Fibroblast of skin of abdomen (primary cell): ENCODE measurements at places on chromosomes 12 and 14.

GRCh38 chr14:54894995-54895394, 7.6 kb downstream of the GCH1 start:
- no peak for DNase-seq

- peak; percentile 18 for DNase-seq
These were observed 2.8 kb upstream of the CLEC9A start for GRCh38 chr12:10027721-10028120.

- DNase-seq, result peak; percentile 84
These were observed 23.4 kb upstream of the IPO8 start for GRCh38 chr12:30719060-30719459.

DNA sequence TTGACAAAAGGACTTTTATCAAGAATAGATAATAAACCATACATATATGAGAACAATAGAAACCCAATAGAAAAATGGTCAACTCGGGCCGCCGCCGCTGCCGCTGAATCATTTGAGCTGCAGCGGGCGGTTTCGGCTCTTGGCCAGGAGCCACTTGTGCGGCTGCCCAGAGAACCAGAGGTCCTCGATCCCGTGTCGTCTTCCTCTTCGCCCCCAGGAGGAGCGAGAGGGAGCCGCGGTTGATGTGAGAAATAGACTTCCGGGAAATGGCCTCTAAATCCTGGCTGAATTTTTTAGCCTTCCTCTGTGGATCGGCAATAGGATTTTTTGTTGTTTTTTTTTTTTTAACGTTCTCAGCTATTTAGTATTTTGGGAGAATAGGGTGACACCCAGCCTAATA, 44.8 kb downstream of the CPSF6 start:
- peak; percentile 77 for DNase-seq

- peak; percentile 13 for DNase-seq
These were observed 9.0 kb downstream of the SERPINA6 start for GRCh38 chr14:94313991-94314655.

DNA sequence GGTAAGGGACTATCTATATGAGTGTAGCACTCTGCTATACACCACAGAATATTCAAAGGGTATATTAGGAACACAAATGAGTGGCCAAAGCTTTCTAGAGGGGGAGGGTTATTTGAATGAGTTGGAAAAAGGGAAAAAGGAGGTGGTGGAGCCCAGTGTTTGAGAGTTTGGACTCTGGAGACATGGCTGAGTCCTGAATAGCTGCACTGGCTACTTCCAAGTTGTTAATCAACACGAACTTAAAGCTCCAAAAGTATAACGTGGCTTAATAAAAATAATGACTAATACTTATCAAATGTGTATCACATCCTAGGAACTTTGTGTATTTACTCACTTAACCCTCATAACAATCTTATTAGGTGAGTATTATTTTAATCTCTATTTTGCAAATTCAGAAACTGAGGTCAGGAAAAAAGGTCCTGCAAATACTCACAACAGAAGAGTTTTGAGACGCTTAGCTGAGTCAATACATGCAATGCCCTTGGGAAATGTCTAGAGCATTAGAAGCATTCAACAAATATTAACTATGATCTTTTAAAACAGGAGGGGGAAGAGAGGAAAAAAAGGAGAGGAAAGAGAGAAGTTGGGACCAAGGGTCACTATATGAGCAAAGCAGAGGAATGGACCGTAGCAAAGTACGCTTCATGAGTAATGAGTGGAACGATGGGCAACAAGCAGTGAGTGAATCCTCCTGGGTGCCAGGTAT, 189.5 kb upstream of the HMGA2 start:
- DNase-seq, result peak; percentile 52

DNA sequence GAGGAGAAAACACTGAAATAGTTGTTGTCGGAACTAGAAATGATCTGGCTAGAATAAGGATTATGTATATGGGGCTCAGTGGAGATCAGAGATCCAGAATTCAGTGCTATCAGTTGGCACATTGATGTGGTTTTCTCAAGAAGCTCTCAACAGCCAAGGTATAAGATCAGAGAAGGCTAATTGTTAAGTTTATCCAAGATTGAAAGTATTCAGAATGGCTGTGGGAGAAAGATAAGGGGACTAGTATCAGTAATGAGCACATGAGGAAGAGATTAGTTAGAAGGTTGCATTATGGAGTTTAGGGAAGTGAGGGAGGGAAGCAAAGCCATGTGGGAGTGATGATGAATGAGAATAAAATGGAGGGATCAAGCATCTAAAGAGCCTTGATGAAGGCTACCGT, 128.1 kb upstream of the MIS18BP1 start:
- no peak for DNase-seq

- DNase-seq, result peak; percentile 88
These were observed 126.9 kb upstream of the RAP1B start for GRCh38 chr12:68483592-68484383.

- DNase-seq, result no peak
These were observed 128.7 kb upstream of the GARIN2 start for GRCh38 chr14:67060546-67060945.

- DNase-seq, result no peak
These were observed 156.2 kb upstream of the GZMB start for GRCh38 chr14:24790196-24790595.

DNA sequence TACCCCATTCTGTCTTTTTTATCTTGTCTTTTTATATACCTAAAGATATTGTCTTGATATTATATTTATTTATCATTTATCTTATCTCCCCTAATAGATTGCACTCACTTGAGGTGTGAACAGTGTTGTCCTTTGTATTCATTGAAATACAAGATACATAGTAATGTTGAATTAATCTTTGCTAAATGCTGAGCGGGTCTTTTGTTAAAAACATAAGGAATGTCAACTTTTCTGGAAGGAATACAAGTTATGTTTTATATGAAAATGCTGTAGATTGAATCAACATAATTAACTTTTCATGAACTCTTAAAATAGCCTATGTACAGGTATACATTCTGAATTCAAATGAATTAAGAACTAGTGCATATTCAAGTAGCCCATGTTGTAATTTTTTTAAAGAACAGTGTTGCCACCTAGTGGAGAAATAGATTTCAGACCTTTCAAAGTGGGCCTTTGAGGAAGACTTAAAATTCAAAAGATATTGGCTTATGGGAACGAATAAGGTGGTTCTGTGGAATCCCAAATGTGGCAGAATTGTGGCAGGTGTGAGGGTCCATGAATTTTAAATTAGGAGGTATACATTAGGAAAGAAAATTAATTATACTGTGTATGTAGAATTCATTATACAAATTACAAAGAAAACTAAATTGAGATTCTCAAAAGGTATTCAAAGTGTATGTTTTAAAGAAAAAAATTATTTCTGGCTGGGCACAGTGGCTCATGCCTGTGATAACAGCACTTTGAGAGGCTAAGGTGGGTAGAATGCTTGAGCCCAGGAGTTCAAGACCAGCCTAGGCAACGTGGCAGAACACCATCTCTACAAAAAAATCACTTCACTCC, 19.1 kb downstream of the BBOF1 start:
- DNase-seq, result peak; percentile 49

DNA sequence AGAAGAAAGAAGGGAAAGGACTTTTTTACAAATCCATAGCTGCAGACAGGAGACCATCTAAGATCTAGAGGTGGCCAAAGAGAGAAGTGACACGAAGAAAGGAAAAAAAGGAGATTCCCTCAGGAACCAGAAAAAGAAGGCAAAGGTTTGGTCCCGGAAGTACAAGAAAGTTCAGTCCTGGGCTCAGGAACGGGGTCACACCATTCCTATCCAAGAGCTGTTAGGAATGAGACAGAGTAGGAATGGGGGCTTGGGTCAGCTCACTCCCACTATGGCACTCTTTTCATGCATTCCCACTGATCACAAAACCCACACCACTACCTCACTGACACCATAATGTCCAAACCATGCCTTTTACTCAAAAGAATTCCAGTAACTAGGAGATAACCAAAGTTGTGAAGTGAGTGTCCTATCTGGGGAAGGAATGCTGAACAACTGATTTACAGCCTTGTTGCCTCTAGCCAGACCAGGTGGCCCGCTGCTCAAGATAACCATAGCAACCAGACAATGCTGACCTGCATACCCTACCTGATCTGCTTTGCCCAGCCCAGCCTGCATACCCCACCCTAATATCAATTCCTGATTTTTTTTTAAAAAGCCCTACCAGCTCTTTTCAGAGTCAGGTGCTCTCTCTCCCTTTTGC, 8.4 kb downstream of the PPP2R3C start:
- no peak for DNase-seq

- DNase-seq, result peak; percentile 62
These were observed 49.6 kb downstream of the LRCOL1 start for GRCh38 chr12:132560614-132561426.

- no peak for DNase-seq
These were observed 141.8 kb downstream of the VRK1 start for GRCh38 chr14:96938946-96939345.

DNA sequence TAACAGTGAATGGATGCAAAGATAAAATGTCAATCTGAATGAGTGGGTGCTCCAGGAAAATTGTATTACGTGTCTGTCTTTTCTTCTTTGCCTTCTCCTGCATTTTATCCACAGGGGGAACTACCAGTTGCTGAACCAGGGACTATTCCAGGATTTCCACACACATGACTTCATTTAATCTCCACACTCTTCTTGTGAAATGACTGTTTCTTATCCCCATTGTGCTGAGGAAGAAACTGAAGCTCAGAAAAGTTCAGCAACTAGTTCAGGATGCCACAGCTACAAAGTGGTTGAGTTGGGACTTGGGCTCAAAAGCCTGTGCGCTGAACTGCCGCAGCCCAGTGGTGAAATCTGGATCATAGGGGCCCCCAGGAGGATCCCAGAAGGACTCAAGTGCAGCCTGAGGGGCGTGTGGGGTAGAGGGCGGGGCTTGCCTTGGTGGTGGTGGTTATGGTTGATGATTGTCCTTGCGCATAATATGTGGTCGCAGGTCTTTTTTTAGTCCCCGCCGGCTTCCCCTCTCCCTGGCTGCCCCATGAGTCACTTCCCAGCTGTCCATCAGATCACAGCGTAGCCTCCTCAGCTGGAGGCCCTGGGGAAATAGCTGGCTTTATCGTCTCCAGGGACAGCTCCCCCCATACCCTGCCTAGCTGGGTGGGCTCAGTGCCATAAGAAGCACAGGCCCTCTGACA, 235.2 kb upstream of the CRY1 start:
- peak; percentile 69 for DNase-seq

GRCh38 chr14:49879646-49880204, 13.2 kb upstream of the ARF6 start:
- DNase-seq, result peak; percentile 57

DNA sequence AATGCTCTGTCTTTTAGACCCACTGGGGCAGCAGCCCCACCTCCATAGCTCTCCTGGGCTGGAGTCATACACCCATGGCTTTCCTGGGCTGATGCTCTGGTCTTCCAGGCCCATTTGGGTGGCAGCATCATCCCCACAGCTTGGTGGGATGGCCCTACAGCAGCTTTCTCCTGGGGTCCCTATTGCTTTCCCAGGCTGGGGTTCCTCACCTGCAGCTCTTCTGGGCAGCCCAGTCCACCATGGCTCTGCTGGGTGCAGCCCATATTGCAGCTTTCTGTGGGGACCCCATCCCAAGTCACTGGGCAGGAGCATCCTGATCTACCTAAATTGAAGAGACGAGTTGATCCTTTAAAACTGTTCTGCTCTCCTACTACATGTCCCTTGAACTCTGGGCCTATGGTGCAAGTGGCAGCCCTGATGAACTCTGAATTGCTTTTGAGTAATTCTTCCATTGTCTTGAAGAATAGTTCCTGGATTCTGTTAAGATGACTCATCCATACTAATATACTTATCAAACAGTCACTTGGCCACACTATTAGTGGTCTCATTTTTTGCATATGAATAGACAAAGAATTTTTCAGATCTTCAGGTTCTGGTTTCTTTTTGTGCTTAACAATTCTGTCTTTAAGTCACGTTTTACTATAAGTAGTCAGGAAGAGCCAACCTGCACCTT, 390.1 kb downstream of the DPF3 start:
- DNase-seq, result peak; percentile 25

- DNase-seq, result peak; percentile 21
These were observed 12.2 kb upstream of the RHOJ start for GRCh38 chr14:63192085-63192484.

- peak; percentile 40 for DNase-seq
These were observed 20.7 kb downstream of the GCH1 start for GRCh38 chr14:54881761-54882401.

- peak; percentile 82 for DNase-seq
These were observed 85.0 kb downstream of the CRADD start for GRCh38 chr12:93762059-93762719.

GRCh38 chr12:15550793-15551192, 228.5 kb downstream of the PTPRO start:
- no peak for DNase-seq

DNA sequence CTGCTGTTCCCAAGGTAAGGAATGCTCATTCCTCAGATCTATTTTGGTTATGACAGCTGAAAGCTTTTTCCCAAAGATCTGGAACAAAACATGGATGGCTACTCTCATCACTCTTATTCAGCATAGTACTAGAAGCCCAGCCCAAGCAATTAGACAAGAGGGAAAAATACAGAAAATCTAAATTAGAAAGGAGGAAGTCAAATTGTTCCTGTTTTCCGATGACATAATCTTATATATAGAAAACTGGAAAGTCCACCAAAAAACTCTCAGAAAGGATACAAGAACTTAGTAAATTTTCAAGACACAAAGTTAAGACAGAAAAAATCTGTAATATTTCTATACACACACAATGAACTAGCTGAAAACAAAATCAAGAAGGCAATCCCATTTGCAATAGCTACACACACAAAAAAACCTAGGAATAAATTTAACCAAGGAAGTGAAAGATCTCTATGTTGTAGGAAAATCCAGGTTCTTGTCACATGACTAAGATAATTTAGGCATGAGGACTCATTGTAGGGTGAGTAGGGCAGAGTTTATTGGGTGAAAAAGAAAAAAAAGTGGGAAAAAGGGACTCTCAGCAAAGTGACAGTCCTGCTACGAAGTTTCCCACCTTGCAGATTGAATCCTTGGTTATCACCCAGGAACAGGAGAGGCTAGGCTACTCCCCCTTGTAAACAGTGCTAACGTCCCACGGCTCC, 28.6 kb upstream of the KLRB1 start:
- DNase-seq, result no peak

- DNase-seq, result no peak
These were observed 25.8 kb upstream of the G2E3 start for GRCh38 chr14:30533126-30533525.

DNA sequence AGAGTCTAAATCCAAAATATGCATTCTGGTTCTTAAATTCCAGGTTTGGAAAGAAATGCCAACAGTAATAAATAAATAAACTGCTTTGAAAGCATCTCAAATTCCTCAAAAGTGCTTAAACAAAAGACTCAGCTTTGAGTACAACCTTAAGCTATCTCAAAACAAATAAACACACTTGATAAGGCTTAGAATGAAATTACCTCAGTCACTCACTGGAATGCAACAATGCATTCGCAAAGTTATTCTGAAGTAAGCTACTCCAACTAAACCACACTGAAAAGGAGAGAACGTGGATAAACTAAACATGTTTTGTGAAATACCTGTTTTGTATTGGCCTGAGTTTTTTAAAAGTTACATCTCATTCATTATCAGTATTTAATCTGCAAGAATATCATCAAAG, 1.2 kb downstream of the SPTSSA start:
- no peak for DNase-seq

DNA sequence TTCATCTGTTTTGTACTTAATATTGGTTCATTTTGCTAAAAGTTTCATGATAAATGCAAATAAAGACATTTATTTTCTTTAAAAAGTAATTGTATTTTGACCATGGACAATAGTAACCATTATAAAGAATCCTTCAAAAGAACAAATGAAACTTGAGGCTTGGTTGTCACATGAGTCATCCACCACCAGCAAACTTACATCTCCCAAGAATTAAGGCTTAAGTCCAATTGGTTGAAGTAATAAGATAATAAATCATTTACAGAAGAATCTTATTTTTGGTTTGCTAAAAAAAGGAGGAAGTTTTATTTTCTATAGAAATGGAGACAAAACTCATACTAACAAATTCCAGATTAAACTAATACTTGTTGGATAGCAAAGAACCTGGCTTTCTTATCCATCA, 84.8 kb upstream of the KITLG start:
- peak; percentile 80 for DNase-seq
